Stimulated activated naive CD8-positive, alpha-beta T cell treated with anti-CD3 and anti-CD28 coated beads, Interleukin-15, Interleukin-2, amounts not matched to agents 100 U/mL and 50 U/mL, for 24 hours (primary cell): ENCODE measurements at places on chromosomes 16 and 17.

DNA sequence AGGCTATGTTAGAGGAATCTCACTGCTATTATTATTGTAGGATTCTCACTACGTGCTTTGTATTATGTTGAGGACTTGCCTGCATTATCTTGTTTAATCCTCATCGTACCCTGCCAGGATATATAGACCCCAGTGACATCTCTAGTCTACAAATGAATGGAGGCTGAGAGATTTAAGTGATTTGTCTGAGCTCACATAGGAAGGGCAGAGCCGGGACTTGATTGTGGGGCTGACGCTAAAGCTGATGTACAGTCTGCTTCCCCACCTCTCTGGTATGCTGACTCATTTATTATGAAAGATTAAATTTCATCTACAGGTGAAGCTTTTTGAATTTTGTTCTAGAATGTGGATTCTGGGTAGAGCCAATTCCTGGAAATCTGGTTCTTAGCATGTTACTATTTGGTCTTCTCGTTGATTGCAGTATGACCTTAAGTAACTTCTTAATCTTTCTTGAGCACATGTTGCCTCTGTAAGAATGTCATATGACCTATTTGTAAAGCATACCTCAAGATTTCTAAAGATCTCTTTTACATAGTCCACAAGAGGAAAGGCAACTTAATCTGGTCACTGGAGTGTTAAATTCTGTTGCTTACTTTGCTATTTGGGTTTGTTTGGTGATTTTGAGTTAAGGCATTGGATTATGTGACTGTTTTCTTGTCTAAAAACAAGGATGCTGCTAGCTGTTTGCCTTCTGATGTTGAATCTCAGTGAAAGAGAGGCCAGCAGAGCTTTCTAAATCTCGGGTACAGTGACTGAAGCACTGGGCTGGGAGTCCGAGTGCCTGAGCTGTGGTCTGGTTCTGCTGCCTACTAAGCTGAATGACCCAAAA, 12.4 kb downstream of the METTL9 start:
- DNase-seq = no peak

DNA sequence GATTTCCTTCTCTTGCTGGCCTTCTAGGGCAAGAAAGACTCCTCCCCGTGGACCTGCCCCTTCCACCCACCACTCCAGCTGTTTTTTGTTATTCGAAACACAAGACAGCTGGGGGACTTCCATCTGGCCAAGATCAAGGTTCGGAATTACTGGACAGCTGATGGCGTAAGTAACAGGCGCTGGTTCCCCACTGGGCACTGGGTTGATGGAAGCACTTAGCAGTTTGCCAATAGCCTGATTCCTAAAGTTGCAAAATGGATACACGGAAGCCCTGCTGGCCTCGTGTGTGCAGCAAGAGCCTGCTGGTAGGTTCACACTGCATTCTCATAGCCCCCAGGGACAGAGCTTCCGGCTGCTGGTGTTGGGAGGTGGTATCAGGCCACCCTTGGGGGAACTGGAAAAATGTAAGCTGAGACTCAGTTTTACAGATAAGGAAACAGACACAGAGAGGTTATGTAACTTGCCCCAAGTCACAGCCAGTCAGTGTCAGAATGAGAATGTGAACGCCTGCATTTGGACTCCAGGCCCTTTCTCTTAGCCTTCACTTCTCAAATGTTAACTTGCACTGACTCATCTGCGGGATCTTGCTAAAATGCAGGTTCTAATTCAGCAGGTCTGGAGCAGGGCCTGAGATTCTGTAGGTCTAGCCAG, 171.7 kb downstream of the KATNIP start:
- DNase-seq = no peak

GRCh38 chr17:42886283-42887176, 14.1 kb upstream of the G6PC1 start:
- no peak for DNase-seq

- no peak for DNase-seq
Measured at GRCh38 chr17:76561332-76561731, 21.5 kb downstream of the PRCD start.

DNA sequence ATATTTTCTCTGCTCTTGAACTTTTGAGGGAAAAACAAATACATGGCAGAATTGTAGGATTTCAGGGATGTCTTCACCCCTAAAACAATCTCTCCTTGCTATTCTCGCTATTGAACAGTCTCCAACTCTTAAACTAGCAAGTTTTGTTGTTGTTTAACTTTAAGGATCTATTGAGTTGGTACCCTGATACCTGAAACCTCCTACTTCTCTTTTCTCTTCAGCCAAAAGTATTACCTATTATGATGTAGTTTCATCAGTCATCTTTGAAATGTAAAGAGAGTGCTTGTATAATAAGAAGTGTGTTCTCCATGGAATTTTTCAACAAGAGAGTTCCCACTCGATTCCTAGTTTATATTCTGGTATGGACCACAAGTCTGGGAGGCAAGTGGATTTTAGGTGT, 211.6 kb upstream of the TBX2 start:
- no peak for DNase-seq

- DNase-seq = peak; percentile 13
Measured at GRCh38 chr17:51860954-51861561, 297.5 kb downstream of the CA10 start.

DNA sequence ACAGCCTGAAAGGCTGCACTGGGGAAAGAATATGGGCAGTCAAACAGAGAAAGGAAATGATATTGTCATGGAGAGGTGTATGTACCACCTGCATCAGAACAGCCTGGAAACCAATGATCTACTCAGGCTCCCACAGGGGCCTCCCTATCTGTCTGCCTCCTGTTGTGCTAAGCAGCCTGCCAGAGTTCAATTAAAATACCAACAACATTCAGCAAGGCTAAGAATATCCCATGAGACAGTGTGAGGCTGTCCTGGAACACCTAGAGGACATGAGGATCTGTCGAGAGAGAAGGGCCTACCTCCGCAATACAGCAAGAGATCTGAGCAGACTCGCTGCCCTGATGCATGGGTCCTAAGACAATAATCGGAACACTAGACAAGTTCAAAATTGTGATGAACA, 8.4 kb downstream of the FXR2 start:
- no peak for DNase-seq

DNA sequence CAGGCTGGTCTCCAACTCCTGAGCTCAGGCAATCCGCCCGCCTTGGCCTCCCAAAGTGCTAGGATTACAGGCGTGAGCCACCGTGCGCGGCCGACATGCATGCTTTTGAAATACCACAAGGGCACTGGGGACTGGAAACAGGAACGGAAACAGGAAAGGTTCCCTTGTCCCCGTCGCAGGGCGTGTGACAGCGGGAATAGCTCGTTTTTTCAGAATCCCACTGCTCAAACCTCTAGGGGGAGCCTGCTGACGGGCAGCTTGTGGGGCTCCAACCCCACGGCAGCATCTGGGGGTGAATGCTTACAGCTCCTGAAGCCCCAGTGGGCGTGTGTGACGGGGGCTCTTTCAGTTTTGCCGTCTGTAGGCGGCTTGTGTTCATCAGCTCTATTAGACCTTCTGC, 18.8 kb upstream of the ASGR2 start:
- peak; percentile 58 for DNase-seq

- no peak for DNase-seq
Measured at GRCh38 chr17:65529040-65529633, 32.3 kb downstream of the AXIN2 start.

GRCh38 chr17:76075364-76076145, 974 bp downstream of the GALR2 start:
- DNase-seq = no peak

DNA sequence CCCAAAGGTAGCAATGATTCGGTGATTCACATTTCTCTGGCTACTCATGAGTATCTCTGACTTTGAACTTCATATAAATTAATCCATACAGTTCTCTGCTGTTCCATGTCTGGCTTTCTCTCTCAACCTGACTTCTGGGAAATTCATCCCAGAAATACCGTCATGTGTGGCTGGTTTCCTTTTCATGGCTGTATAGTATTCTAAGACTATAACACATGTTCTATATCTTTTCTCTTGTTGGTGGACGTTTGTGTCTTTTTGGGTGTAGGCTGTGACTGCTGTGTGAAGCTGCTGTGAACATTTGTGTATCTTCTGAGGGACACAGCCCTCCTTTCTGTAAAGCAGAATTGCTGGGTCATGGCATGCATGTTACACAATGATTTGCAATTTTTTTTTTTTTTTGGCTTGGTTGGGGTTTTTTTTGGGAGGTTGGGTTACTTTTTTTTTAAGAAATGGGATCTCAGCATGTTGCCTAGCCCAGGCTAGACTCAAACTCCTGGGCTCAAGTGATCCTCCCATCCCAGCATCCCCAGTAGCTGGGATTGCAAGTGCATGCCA, 6.3 kb downstream of the TTYH2 start:
- no peak for DNase-seq

DNA sequence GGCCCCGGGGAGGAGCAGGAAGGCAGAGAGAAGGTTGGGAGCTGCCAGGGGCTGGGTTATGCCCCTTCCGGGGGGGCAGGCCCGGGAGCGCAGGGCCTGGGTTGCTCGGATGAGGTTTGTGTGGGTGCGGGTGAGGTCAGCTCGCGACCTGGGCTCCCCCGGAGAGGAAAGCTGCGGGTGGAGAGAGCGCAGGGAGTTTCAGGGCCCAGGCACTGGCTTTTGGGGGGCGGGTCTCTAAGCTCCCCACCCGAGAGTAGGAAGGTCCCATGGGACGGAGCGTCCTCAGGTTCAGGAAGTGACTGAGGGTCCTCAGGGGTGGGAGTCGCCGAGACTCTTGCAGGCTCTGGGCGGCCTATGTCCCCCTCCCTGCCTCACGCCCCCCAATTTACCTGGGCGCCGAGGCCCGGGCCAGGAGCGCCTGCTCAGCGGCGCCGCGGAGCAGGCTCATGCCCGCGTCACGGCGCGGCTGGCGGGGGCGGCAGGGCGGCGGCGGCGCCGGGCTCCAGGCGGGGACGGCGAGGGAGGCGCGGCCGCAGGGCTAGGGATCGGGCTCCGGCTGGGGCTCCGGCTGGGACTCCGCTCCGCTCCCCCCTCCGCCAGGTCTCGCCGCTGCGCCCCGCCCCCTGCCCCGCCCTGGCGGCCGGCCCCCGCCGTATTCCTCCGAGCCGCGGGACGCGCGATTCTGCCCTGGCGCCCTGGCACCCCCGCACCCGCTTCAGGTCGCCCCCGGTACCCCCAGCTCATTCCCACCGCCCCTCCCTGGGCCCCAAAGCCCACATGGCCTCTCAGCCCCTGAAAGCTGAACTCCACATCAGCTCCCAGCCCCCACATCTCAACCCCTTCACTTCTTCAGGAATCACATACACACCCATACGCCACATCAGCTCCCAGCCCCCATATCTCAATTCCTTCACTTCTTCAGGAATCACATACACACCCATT, at the start of gene DOK4:
DOK4 (minus strand) TSS at position 578 of the 942 bp plus-strand sequence. CDS start 6,986 bp downstream, outside the sequence.
- peak; percentile 91 for DNase-seq

DNA sequence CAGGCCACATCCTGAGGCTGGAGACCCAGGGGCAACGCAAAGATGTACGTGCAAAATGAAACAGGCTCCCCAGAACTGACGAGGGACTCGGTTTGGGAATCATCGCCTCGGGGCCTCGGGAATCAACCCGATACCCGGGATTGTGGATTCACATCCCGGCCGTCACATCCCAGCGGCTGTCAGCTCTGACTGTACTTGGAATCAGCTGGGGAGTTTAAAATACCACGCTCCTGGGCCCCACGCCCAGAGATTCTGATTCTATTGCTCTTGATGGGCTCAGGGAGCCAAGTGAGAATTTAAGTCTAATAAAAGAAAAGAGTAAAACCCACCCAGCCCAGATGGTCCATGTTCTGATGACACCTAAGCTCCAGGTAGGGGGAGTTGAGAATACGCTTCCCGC, 42.2 kb downstream of the MRM3 start:
- DNase-seq = no peak
